ENCODE measurements at places on chromosomes 1 and 21.

DNA sequence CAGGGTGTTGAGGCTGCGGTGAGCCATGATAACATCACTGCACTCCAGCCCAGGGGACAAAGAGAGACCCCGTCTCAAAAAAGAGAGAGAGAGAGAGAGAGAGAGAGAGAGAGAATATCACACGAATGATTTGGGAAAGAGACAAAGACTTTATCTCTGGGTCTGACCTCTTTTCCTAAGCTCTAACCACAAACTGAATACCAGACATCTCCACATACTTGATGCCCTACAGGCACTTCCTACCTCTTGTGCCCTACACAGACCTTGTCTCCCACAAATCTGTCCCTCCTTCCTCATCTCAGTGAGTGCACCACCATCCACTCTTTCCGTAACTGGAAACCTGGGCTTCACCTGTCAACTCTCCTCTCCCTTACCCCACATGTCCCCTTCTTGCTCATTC lies 27.0 kb upstream of the PTCH2 start:
- no peak for DNase-seq

DNA sequence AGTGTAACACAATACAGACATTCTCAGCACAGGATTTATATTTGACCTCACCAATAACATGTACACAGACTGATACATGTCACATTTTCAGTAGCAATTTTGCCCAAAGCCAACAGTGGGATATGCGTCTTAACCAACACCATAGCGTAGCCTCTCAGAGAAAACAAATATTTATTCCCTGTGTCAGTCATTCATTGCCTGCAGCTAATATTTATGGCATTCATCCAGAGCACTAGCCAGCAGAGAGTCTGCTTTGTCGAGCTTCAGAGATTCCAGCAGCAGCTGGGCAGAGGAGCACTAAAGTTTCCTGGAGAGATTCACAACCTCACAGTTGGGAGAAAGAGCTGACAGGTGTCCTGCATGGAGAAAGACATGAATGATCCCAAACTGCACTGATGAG lies 400.7 kb upstream of the DAB1 start:
- DNase-seq = no peak

GRCh38 chr1:190942475-190942874 lies 464.8 kb upstream of the BRINP3 start:
- no peak for DNase-seq

DNA sequence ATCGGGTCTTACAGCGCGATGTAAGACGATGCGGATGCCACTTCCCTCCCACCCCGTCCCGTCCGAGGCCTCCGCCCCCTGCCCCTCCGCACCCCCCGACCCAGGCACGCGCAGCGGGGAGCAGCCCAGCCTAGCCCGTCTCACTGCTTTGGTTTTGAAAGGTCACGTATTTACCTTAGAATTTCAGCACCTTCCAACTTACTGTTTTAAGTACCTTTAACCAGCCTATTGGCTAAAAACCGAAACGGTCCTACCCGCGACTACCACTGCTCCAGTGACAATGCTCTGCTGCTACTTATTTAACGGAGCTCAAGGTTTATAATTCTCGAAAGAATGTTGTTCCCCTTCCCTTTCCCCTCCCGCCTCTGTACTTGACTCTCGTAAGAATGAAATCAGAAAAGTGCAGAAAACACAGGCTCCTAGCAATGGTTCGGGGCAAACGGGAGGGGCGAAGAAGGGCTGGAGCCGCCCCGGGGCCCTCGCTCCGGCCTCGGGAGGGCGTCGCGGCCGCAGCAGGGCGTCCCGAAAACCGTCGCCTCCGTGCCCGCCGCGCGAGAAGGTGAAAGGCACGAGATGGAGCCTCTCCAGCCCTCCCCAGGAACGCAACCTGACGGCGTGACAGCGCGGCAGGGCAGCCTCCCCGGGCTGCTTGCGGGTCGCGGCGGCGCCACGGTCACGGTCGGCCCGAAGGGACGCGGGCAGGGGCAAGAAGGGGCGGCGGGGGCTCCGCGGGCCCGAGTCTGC lies 667 bp downstream of the TMEM50B start:
- no peak for DNase-seq

DNA sequence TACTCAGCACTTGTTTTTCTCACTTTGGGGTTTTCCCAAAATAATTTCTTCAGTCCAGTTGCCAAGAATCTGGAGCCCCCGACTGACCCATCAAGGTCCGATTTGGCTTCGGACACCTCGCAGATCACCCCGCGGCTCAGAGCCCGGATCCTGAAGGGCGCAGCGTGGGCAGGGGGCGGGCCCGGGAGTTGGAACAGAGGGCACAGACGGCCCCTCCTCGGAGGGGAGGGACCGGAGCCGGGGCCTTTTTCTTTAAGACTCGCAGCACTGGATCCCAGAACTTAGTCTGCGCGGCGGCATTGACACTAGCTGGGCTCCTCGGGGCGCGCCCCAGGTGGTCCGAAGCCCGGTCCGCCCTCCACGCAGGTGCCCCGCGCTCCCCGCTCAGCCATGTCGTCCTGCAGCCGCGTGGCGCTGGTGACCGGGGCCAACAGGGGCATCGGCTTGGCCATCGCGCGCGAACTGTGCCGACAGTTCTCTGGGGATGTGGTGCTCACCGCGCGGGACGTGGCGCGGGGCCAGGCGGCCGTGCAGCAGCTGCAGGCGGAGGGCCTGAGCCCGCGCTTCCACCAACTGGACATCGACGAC lies at the start of gene CBR3:
TSS of gene CBR3 (plus strand) at position 277 of the 588 bp plus-strand sequence. CDS start at position 391, 114 bp downstream.
- no peak for DNase-seq

DNA sequence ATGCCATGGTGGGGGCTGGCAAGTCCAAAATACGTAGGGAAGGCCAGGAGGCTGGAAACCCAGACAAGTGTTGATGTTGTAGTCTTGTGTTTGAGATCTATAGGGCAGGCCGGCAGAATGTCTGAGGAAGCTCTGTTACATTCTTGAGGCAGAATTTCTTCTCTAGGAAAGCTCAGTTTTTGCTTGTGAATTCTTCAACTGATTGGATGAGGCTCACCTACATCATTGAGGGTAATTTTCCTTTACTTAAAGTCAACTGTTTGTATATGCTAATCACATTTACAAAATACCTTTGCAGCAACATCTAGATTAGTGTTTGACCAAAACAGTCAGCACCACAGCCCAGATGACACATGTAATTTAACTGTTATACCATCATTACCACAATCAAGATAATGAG lies 37.0 kb downstream of the PATJ start:
- DNase-seq = no peak

DNA sequence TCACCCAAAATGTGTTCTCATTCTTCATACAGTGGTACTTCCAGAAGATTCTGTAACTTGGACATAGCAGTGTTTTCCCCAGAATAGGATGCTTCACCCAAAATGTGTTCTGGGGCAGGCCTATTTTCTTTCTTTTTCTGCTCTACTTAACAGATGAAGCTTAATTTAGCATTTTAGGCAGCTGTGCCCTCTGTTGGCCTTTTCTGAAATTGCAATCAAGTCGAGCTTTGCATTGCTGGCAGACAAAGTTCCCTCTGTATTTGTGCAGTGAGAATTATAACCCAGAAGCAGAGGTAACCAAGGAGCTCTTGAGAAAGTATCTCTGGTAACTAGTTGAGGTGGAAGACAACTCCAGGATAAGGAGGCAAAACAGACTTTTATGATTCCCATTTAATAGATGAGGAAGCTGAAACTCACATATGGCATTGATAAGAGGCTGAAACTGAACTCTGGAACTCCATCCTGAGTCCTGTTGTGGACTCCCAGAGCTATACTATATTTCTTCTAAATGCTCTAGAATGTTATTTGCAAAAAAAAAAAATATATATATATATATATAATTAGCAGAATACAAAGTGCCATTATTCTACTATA lies 50.3 kb upstream of the L1TD1 start:
- no peak for DNase-seq

DNA sequence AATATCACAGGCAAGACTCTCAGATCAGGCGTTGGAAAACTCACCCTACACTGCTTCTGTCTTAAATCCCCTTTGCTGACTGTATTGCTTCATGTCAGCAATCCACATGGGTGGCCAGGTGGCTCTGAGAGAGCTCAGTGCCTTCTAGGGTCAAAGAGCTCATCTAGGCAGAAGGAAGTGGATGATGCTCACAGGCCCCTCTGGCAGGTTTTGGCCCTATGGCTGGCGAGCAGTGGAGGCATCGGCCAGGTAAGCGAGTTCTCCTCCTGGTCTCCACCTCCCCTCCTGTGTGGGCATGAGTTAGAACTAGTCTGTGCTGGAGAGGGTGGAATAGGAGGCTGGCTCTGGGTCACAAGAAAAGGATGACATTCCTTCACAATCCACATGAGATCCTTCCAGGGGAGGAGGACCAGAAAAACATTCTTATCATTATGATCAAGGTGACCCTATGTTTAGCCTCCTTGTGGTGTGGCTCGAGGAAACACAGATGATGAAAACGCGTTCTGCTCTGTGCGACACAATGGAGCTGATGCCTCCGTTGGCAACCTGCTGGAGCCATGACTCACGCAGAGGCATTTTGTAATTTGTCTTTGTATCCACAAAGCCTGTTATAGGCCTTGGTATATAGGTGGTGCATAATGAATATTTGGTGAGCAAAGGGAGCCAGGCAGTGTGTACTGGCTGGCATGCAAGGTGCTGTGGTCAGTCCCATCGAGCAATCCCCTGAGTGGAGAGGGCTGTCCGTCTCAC lies 264.6 kb upstream of the RAB4A start:
- DNase-seq = no peak

DNA sequence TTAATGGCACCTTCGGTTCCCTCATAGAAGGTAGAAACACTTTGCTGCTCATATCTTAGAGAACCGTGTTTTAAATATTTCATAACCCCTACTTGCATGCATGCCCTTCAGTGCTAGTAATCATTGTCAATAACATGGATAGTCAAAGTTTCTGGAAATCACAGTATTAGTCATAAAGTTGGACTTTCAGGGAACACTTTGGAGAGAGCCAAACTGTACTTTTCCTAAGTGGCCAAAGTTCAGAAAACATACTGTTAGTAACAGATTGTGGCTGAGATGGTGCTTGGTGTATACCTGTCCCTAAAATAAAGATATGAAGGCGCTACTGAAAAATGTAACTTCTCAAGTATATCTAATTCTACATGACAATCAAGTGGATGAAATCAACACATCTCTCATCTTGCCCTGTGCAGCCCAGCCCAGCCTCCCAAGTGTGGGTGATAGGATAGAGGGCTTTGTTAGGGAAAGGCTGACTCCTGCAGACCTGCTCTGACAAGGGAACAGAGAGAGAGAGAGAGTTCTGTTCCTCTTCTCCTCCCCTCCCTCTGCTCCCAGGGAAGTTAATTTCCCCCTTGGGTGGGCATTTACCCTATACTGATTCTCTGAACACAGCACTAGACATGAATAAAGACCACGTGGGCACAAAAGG lies 14.4 kb downstream of the MYOC start:
- no peak for DNase-seq

DNA sequence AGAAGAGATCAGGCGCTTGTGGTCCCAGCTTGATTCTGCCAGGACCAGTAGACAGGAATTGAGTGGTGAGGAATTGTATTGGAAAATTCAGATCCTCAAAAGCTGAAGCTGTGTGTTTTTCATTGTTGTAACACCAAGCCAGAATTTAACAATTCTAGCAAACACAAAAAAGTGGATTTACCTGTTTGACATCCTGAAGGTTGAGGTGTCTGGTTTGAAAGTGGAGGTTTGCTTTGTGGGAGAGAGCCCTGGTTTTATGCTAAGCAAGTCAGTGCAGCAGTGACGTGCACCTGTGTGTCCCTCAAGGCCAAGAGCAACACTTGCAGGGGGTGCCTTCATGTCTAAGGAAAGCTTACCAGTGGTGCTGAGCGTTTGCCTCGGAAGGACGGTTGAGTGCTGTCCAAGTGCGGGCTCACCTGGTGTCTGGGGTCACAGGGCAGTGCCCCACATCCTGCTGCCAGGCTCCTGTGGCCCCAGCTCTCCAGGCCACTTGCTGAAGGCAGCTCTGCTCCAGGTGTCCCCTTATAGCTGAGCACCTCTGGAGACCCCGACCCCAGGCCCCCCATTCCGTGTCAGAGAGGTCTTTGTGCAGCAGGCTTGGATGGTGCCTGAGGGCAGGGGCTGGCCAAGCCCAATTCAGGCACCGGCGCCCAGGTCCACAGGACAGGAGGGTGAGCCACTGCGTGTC lies 27.7 kb downstream of the PCNT start:
- DNase-seq = no peak

GRCh38 chr1:155646307-155646706 lies 36.3 kb downstream of the MSTO1 start:
- no peak for DNase-seq

DNA sequence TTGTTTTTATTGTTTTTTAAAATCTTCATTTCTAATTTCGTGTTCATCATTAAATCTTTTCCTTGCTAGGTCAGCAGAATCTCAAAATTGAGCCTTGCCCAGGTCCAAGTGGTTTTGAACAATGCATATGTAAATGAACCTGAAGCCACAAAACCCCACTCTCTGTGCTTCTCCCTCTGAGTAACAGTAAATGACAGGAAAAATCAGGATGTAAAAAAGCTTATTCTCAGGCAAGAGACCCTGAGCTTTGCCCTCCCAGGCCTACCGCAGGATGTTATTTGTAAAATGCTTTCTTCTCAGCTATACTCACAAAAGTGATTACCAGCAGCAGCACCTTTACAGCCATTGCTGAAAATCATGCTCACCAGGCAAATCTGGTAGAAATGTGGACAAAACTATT lies 47.6 kb downstream of the TYW3 start:
- no peak for DNase-seq

DNA sequence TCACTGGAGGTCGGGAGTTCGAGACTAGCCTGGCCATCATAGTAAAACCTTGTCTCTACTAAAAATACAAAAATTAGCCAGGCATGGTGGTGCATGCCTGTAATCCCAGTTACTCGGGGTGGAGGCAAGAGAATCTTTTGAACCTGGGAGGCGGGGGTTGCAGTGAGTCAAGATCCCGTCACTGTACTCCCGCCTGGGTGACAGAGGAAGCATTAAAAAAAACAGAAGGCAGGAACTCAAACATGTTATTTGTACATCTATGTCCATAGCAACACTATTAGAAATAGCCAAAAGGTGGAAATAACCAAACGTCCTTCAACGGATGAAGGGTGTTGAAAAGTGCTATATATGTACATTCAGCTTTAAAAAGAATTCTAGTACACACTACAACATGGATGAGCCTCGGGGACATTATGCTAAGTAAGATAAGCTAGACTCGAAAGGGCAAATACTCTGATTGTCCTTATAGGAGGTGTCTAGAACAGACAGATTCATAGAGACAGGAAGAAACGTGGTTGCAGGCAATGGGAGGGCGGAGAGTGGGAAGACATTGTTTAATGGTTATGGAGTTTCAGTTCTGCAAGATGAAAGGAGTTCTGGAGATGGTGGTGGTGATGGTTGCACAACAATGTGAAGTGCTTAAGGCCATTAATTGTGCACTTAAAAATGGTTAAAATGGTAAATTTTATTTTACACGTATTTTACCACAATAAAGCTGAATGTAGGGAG lies 19.2 kb downstream of the NLRP3 start:
- no peak for DNase-seq

GRCh38 chr1:78033797-78034172 lies 12.0 kb upstream of the GIPC2 start:
- DNase-seq = no peak

DNA sequence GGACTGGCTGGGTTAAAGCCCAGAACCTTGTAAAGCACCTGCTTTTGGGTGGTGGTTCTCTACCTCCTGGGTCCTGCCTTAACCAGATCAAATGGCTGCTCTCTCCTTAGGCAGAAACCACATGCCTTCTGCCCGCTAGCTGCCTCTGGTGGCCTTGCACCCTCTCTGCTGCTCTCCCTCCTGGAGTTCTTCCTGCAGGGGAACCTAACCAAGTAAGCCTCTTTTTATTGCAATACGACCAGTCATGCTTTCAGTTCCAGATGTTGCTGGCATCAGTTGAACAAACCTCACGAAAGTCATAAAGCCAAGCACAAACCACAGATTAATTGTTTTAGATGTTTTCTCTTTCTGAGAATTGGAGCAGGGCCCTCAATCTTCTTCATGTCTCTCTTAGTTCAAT lies 118.9 kb downstream of the GDAP2 start:
- DNase-seq = no peak

- DNase-seq = no peak
Measured at GRCh38 chr1:205071028-205071409, 13.2 kb downstream of the TMEM81 start.
